ENCODE measurements at places on chromosomes 6 and 20.

GRCh38 chr6:163646133-163646532, 231.6 kb downstream of the QKI start:
- no peak for DNase-seq

- DNase-seq = no peak
These were observed 39.9 kb upstream of the FRMD1 start for GRCh38 chr6:168118935-168119334.

GRCh38 chr6:70112716-70113115, 190.2 kb downstream of the COL9A1 start:
- DNase-seq = no peak

DNA sequence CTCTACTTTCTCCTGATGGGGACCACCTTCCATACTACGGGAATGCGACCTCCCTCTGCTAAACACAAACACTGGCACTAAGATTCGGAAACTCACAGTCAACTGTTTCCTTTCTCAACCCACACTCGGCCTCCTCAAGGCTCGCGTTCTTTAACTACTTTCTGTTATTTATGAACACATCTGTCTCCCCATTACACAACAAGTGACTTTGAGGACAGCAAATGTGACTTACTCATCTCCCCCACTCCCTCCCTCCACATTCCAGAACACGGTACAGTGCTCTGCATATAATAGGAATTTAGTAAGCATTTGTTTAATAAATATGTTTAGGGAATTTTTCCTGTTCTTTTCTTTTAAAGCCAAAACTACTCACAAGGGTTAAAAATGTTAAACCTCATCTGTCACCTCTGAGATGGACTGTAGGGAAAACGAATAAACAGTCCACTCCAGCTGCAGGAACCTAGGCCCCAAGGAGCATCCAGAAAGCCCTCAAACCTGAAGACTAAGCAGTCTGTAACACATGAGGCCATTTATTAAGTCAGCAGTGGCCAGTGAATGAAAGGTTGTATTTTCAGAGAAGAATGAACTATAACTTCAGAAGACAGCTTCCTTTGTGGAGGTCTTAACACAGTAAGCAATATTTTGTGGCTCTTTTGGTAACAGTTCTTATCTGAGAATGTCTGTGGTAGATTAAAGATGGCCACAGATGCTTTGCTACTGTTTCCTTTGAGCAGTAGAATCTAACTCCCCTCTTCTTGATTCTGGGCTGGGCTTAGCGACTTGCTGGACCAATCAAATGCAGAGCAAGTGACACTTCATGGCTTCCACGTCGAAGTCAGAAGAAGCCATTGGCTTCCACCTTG, 209.6 kb upstream of the DTNBP1 start:
- DNase-seq = no peak

DNA sequence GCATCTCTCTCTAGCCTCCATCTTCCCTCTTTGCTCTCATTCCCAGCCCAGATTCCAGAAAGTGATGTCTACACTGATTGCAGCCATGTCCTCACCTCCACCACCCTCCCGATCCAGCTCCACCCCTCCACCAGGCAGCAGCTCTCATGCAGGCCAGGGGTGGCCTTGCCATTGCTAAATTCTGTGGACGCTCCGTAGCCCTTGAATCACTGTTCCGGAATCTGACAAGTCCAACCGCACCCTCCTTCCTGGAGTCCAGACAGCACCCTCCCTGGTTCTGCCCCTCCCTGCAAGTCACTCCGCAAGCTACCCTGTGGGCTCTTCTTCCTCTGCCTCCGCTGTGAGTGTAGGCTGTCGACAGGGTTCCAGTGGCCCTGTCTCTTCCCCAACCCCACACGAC, 26.2 kb downstream of the TNXB start:
- DNase-seq = peak; percentile 30

GRCh38 chr6:13248994-13249393, 79.3 kb downstream of the TBC1D7 start:
- DNase-seq = no peak

- no peak for DNase-seq
These were observed 9.5 kb upstream of the DST start for GRCh38 chr6:56652231-56652630.

DNA sequence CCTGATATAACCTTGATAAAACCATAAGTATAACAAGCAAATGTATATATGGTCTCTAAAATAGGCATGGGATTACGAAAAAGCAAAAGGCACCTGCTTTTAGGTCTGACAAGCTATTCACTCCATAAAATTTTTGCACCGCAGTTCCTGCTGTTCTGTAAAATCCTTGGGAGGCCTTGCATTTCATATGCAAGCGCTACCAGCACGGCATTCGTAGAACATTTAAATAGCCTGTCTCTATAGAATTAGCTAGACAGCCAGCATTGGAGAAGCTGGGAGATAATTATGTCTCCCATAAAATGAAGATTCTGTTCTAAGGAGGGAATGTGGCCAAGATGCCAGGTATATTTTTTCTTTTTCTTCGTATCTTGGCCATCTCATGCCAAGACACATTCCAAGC, 64.5 kb upstream of the ATXN1 start:
- DNase-seq = no peak

DNA sequence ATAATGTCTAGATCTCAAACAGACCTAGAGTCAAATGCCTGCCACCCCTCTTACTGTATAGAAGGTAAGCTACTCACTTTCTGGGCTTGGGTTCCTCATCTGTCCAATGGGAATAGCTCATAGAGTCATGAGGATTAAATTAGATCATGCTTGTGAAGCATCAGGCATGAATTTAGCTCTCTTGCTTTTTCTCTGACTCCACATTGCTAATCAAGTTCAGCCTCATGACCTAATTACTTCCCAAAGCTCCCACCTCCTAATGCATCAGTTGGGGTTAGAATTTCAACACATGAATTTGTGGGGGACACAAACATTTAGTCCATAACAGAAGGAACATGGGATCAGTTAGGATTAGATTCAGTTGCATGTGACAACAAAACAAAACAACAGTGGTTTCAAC, 4.6 kb upstream of the DDX27 start:
- no peak for DNase-seq

DNA sequence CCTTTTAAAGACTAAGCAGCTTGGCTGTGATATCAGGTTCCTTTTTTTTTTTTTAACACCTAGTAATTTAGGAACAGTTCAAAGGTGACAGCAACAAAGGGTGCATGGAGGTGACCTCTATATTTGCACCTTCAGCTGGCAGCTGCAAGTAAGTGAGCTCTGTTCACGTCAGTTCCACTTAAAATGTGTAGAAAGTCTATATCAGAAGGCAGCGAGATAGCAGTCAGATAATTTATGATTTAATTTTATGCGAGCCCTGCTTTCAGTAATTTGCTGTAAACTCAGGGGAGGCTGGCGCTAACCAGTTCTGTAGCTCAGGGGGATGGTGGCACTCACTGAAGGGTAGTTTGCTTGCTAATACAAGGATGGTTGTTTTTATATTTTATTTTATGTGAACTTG, 602.8 kb upstream of the MMS22L start:
- DNase-seq = no peak

DNA sequence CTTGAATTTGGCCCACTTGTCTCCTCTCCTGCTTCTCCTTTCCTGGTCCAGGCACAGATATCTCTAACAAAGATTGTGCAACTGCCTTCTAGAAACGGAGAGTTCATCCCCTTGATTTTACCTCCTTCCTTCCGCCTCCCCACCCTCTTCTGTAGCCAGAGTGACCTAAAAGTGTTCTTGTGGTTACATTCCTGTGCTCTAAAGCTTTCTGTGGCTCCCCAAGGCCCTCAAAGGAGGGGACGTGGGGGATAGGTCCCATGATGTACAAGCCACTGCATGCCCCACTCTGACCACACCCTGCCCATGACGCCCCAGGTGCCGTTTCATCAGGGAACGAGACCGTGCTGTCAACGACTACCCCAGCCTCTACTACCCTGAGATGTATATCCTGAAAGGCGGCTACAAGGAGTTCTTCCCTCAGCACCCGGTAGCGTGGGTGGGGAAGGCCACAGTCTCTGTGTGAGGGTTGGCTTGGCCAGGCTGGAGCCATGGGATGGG, 8.2 kb downstream of the CDC25B start:
- DNase-seq = no peak

- no peak for DNase-seq
These were observed 97.6 kb downstream of the CD164 start for GRCh38 chr6:109284675-109285074.

- DNase-seq = no peak
These were observed 47.9 kb downstream of the DEK start for GRCh38 chr6:18216411-18216810.

DNA sequence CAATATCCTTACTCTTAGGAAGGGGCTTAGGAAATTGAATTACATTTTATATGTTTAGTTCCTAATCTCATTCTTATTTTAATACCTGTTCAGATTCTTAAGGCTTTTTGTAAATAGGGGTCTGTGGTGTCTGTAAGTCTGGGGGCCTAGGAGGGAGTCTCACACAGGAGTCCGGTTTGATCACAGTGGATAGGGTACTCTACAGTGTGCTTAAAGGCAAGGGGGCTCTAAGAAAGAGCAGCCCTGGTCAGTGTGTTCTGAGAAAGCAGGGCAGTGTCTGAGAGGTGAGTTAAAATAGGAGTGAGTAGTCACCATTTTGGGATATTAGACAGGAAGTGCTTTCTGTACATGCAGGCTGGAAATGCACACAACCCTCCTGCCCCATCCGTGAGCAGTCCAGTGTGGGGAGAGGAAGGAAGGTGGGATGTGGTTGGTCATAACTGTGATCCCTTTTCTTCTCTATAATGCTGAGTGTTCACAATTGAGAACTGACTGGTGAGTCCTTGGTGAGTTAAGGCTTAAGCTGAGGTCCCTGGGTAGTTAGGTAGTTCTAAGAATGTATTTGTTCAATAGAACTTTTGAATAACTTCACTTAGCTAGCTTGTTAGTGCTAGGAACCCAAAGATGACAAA, 50.0 kb downstream of the CDKAL1 start:
- DNase-seq = no peak

GRCh38 chr6:33677143-33677660, 34.3 kb downstream of the UQCC2 start:
- no peak for DNase-seq

- peak; percentile 60 for DNase-seq
These were observed 20.2 kb upstream of the GJE1 start for GRCh38 chr6:142112451-142113061.

- no peak for DNase-seq
These were observed 199.9 kb downstream of the EPHA7 start for GRCh38 chr6:93219447-93219846.

- DNase-seq = no peak
These were observed 104.9 kb upstream of the SYNDIG1 start for GRCh38 chr20:24364482-24364881.

DNA sequence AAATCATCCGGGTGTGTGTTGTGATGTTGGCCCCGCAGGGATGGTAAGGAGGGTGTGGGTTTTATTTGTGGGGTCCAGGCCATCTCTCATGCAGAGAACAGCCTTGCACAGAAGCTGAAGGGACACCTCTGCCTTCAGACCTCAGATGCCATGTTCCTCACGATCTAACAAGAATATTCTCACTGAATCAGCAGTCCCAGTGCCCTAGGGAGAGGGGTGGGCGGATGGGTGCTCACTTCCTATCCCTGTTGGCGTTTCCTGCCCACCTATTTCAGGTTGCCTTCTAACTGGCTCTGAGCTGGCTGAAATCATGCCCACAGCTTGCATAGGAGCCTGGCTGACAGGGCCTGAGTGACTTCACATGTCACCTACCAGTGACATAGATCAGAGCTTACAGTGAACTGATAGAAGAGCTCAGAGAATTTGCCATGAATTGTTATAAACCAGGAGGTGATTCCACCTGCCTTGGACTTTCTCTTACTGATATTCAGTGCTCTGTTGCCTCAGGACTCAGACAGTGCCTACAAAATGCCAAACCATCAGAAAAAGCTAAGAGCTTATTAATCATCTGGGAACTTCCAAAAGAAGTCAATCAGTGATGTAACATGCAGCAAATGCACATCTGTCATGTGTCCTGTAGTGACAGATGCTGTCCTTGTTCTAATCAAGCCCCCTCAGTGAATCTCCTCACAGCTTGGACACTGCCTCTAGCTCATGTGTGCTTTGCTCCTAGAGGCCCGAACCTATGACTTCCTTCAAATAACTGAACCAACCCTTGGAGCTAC, 285.8 kb upstream of the PRND start:
- no peak for DNase-seq

DNA sequence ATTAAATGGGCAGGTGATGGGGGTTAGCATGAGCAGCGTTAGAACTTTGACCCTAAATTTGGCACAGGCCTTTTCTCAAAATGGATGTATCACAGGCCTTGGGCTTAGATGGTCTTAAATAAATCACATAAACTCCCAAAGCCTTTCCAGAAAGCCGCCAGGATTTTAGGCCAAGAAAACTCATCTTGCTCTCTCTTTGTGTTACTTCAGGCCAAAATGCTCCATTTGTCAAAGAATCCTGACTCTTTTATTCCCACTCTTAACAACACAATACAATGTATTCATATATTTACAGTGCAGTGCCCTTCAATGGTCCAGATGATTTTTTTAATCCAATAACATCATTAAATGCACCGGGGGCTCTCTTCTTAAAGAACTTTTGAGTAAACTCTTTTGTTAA, 5.9 kb upstream of the TCP11 start:
- DNase-seq = no peak

DNA sequence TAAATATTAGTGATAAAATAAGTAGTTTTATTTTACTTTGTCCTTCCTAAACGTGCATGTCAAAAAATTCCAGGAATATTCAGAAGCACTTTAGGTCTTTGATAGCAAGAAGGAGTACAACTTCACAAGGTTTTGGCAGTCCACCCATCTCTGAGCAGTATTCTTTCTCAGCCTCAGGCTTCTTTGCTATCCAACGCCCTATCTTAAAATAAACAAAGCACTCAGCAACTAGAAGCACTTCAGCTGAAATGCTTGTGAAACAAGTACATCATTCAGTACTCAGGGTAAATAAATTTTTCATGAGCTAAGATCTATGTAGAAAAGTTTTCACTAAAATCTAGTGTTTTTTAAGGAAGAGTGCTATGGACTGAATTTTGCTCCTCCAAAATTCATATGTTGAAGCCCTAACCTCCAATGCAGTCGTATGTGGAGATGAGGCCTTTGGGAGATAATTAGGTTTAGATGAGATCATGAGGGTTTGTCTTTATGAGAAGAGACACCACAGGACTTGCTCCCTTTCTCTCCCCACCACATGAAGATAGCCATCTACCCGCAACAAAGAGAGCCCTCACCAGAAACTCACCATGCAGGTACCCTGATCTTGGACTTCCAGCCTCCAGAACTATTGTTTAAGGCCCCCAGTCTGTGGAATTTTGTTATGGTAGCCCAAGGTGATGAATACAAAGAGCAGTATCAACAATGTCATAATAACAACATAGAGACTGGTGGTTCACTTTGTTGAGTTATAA, 539.1 kb downstream of the TFAP2A start:
- no peak for DNase-seq

Measured in LoVo (cell line).